ENCODE measurements at places on chromosomes 12 and 14.
A peak's percentile ranks its signal among the peaks of the same experiment; 100 is the strongest.

- no peak for DNase-seq
These were observed 107.4 kb downstream of the PRICKLE1 start for GRCh38 chr12:42482041-42482747.

DNA sequence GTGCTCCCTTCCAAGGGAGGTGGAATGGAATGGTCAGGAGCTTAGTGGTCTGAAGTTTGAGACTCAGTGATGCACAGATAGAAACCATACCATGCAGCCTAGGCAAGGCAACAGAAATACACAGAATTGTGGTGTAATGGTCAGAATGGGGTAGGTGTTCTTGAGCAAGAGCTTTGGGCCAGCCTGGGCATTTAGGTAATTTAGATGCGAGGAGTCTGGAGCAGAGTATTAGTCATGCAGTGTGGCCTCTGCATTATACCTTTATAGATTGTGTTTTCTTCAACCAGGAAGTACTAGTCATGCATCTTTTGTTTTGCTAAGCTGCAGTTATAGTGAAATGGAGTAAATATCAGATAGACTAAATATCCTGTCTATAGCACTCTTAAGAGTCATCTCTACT, 118.3 kb downstream of the DAAM1 start:
- no peak for DNase-seq

- DNase-seq: no peak
These were observed 24.9 kb downstream of the CCDC88C start for GRCh38 chr14:91392623-91393303.

DNA sequence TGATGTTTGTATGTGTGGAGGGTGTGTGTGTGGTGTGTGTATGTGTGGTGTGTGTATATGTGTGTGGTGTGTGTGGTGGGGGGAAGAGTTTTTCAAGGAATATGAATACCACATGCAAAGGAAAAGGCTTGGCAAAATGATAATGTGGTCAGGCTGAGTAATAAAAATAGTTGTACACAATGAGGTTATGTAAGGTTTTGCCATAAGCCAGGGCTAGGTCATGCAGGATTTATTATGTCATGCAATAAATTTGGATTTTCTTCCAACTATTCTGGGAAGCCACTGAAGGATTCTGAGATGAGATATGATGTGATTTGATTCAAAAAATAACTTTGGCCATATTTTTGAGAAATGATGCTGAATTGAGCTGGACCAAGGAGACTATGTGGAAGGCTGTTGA, 1191.6 kb upstream of the SEL1L start:
- no peak for DNase-seq

DNA sequence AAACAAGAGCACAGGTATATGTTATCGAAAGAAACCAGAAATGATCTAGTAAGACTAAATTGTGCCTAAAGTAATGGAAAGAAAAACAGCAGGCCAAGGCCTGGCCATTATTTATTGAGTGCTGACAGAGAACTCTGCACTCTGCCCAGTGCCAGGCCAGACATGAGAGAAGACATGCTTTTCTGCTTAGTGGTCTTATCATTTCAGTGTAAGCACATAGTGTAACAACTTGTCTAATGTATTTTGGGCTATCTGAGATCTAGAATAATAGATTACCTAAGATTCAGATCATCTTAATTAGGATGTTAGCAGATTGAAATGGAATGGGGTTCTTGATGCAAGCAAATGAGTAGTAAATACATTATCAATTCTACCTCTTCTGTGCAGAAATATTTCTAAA, 278.3 kb downstream of the AKAP6 start:
- no peak for DNase-seq

- DNase-seq: no peak
These were observed 1.0 kb downstream of the NACA start for GRCh38 chr12:56723889-56724700.

DNA sequence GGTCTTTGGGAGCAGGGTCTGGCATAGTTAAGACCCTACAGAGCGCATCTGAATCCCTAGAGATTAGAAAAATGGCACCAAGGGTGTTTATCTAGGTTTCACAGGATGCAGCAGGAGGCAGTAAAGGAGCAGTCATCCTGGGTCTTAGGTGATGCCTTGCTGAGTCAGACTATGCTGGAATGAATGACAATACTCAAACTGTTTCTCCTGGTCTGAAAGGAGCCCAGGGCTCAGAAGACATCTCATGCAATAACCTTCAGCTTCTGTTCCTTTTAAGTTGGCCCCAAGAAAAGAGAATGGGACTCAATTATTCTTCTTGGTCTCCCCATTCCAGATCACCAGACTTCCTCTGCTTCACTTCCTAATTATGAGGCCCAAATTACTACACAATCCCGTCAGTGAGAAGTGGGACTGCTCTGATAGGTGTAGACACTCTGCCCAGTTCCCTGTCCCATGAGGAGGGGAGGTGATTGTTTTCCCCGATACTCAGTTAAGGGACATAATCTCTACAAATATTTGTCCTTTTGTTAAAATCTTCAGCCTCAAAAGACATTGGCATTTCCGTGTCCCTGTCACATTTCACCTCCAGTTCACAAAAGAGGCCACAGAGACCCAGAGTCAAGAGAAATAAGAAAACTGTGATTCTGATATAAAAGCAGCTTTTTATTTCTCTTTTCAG, 14.8 kb upstream of the APOF start:
- DNase-seq: no peak

GRCh38 chr12:94534278-94534677, 74.6 kb upstream of the CEP83 start:
- DNase-seq: no peak

- DNase-seq: no peak
These were observed 444.0 kb downstream of the CCER1 start for GRCh38 chr12:90510948-90511347.

GRCh38 chr14:76331328-76332011, 44.5 kb upstream of the ESRRB start:
- peak; percentile 34 for DNase-seq

DNA sequence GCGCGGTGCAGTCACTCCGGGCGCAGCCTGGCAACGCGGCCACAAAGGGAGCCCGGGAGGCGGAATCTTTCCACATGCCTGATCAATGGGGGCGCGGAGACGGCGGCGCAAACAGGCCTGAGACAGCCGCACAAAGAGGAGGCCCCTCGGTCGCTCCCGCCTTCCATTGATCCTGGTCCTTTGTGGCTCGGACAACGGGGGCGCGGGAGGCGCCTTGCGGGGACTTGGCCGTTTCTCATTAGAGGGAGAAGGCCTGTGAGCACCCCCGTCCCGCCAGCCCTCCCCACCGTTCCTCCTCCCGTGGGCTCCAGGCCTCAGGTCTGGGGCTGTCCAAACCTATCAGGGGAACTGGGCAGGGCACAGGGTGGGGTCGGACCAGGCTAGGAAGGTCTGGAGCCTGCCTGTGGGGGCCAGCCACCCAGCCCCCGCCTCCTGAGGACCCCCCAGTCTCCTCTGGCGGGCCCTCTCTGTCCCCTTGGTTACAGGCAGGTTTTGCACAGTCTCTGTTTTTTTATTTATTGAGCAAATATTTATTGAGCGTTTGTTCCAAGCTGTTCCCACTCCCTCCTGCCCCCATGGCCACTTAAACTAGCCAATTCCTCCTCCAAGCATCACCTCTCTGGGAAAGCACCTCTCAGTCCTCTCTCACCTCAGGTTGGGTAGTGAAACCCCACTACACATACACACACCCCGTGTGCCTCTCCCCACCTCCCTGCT, 29.0 kb upstream of the MSI1 start:
- DNase-seq: no peak

DNA sequence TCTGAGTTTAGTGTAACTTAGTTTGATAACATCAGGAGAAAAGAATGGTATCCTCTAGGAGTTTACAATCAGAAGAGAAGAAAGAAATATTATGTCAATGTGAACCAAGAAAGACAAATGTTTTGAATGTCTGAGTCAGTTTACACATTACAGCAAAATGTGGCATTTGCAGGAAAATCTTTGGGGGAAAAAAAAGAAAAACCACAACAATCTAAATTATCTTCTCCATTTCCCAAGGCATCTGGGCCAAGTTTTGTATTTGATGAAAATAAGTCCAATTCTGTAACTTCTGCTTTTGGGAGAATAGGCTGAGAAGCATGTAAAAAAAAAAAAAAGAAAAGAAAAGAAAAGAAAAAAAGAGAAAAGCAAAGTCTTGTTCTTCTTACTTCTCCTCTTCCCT, 58.8 kb upstream of the FLRT2 start:
- DNase-seq: no peak

- DNase-seq: peak; percentile 73
These were observed 43.9 kb upstream of the ESR2 start for GRCh38 chr14:64337888-64338615.

DNA sequence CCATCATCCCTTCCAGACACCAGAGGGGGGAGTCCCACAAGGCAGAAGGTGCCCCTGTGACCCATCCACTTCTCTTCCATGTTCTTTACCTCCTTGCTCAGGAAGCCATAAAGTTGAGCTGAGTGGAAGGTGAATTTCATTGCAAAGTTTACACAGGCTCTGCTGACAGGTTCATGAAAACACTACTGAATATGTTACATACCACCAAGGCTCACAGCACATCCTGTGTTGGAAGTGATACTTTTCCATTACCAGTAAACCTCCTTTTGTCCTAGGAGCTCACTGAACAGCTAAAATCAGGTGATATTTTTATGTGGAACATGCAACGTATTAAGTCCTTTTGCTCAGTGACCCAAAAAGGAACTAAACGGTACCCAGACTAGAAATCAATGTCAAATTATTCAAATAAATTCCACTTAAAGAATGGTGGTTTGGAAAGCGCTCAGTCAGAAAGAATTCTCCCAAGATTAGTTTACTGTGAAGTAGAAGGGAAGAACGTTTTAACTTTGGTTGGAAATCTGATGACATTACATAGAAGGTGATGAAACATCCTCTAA, 196.2 kb upstream of the NUDT4 start:
- peak; percentile 14 for DNase-seq

DNA sequence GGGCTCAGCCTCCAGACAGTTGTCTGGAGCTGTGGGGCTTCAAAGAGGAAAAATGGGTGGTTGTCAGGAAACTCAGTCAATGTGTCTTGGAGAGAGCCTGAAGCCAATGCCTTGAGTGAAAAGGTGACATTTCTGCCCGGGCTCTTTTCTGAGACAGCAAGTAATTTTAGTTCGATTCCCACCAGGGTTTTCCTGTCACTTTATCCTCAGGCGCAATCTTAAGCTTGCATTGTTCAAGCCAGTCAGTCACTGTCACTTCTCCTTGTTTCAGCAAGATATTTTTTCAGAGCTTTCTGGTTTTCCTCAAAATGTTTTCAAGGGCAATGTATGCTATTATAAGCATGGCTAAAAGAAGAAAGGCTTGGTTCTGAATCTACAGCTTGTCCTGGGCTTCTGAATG, 404.7 kb upstream of the SEL1L start:
- no peak for DNase-seq

DNA sequence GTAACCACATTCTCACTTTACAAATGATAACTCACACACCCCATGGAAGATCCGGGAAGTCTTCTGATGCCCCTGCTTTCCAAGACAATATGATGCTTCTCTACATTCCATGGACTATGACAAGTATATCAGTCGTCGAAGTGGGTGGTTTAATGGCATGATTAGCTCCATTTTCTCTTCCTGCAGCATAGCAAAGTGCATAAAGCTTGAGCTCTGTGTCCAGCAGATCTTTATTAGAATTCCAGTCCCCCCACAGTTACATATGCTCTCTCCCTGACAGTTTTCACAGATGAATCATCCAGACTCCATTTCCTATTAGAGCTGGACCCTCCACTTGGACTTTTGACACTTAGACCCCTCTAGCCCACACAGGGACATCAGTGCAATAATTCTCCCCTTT, 174.9 kb downstream of the BCAT1 start:
- no peak for DNase-seq

Measured in KBM-7 (cell line).